ENCODE measurements at places on chromosomes 12 and 14.

- peak; percentile 45 for DNase-seq
These were observed 46.7 kb downstream of the WBP11 start for GRCh38 chr12:14756334-14757143.

DNA sequence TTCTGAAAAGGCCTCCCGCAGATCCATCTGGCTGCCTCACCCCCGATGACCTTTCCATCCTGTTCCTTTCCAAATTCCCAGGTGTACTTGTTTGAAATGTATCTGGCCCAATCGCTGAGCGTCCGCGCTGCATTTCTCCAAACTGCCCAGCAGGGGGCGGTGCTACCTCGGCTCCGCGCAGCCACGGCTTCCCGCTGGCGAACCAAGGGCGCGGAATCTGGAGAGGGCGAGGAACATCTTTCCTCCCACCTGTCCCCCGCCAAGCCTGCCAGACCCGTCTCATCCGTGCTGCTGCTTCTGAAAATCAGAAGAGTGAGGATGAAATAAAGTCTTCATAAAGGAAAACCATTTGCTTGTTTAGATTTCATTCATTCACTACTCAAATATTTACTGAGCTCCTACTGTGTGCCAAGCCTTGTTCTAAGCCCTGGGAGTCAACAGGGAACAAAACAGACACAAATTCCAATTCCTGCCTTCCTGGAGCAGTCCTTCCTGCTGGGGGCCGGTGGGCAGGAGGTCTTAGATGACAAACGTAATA lies 16.8 kb upstream of the MYL2 start:
- DNase-seq = peak; percentile 81

GRCh38 chr12:47017901-47018475 lies 61.4 kb upstream of the PCED1B start:
- no peak for DNase-seq

- DNase-seq = peak; percentile 89
These were observed 1.0 kb upstream of the DDX23 start for GRCh38 chr12:48852734-48853688.

- no peak for DNase-seq
These were observed 359.6 kb downstream of the BMP4 start for GRCh38 chr14:53596853-53597525.

- DNase-seq = no peak
These were observed 199.6 kb upstream of the TMEM260 start for GRCh38 chr14:56379956-56380355.

GRCh38 chr12:116538682-116539305 lies 20.4 kb upstream of the MAP1LC3B2 start:
- no peak for DNase-seq

DNA sequence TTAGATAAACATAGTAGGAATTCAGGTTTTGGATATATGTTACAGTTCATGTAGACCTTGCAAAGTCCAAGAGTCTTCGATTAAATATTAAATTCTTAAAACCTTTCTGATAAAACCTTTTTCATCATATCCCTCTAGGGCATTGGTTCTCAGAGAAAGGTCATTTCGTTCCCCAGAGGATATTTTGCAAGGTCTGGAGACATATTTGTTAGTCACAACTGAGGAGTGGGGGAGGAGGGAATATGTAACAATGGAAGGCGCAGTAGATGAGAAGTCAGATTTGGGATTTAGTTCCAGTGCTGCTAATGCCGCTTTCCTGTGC lies 5.3 kb downstream of the TMEM253 start:
- no peak for DNase-seq

DNA sequence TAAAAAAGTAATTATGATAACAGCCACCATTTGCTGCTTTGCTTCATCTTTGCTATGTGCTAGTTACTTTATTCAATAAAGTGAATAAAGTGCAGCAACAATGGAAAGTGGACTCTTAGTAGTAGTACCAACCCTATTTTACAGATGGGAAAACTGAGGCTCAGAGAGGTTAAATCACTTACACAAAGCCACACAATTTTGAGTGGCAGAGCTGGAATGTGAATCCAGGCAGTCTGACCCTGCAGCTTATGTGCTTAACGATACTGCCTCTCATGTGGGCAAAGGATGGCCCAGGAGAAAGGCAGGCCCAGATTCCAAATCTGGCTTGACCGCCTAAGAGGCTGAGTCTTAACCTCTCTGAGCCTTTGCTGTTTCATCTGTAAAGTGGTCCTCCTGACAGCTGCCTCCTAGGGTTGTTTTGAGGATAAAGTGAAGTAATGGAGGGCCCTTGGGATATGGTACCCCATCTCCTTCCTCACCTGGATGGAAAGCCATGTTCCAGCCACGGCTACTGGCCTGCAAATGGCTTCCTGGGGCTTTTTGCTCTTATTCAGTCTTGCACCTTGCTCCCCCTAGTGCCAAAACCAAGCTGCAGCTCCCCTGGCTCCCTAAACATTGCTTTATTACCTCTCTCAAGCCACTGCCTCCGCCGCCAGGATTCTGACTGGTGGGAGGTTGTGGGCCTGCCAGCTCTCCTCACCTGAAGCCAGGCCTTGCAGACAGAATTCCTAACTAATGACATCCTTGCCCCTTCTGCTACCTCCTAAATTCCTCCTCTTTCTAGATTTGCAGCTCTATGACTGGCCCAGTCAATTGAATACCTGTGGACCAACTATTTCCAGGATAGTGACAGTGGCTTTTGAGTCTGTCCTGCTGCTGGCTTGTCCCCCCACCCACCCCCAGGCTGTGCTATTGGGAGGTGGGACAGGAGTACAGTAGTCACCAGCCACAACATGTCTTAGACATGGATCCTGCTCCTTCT lies 283.3 kb upstream of the PWP1 start:
- DNase-seq = peak; percentile 60

- no peak for DNase-seq
These were observed 611.3 kb upstream of the TMEM132C start for GRCh38 chr12:127655691-127656090.

GRCh38 chr12:49790741-49791555 lies 37.3 kb downstream of the NCKAP5L start:
- no peak for DNase-seq

DNA sequence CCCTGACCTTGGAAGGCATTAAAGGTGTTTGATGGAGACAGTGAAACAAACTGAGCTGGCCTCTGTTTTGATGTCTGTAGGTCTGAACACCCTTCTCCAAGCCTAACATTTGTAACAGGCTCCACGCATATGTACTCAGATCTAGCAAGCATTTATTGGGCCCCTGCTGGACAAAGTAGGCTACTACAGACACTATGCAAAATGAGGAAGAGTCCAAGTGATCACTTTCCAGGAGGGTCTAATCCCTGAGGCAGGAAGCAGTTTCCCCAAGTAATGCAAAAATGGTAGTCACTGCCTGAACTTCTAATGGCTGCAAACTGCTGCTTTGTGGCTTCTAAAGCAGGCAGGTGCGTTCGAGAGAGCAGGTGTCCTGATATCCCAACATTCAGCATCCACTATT lies 405.8 kb downstream of the MED13L start:
- DNase-seq = peak; percentile 30

GRCh38 chr14:26389646-26390508 lies 208.0 kb downstream of the NOVA1 start:
- DNase-seq = no peak

- DNase-seq = no peak
These were observed 16.7 kb downstream of the PRH1 start for GRCh38 chr12:10867381-10867780.

- DNase-seq = no peak
These were observed 136.4 kb downstream of the ZFP36L1 start for GRCh38 chr14:68656452-68656851.

DNA sequence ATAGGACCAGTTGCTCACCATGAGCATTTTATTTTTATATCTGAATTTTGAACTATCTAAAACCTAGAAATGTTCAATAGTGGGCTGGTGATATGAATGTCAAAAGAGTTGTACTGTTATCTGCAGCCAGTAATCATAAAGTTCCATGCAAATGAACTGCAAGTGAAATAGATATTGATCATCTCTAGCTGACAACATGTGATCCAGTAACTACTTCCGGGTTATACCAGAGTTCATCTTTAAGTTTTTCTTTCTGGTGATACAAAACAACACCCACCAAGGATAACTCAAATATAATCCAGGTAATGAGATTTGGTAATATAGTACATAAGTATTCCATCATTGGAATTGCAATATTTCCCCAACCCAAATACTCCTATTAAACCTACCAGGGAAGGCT lies 4.1 kb downstream of the IL26 start:
- DNase-seq = no peak

- DNase-seq = no peak
These were observed 135.5 kb upstream of the CPM start for GRCh38 chr12:69068448-69068847.

- DNase-seq = no peak
These were observed 41.6 kb upstream of the CDK17 start for GRCh38 chr12:96441816-96442215.

DNA sequence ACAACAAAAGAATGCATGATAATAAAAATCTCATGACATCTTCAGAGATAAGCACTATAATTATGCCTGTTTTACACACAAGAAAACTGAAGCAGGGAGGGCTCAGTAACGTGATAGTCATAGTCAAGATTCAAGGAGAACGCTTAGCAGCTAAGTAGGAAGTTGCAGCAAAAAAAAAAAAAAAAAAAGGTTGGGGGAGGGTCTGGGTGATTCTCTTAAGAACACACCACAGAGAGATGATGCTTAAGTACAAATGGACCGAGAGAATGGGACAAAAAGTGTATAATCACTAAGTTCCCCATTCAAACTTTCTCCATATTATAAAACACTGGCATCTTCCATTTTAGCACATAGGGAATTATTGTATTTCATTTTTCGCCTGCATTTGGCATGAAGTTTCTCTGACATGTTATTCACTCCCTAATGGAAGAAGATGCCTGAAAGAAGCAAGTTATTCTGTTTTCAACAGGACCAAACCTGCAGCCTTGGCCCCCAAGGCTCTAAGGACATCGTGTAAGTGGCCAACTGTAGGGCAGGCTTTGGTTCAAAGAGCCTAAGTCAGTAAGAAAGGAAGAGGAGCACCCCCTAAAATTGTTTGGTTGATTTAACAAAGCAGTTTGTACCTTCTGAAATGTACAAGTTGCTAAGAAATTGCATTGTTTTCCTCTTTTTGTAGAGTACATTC lies 142.9 kb upstream of the TMPO start:
- DNase-seq = no peak

DNA sequence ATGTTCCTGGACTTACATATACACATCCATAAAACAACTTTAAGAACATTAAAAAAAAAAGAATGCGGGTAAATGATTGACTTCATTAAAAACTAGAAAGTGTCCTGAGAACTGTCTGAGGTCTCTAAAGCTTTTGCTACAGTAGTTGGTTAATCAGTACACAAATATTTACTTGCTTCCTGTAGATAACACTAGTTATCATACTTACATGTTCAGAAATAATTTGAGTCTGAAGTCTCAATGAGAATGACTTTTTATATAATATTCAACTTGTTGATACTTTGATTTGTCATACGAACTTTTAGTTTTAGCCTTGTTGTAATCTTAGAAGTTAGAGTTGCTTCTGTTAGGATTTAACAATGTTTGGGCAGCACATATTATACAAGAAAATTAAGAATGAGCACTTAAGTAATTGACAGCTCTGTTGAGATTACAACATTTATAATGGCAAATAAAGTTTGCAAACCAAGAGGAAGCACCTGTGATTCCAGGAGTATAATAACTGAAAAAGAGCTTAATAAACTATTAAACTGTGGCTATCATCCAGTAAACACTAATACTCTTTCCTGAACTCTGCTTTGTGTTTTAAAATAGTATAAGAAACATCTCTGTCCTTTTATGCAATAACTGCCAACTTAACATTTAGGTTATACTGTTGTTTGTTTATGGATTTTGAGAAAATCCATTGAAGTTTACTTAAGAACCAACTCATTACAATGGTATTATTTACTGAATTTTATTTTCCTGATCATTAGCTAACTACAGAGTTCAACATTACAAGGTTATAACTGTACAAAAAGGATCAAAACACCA lies 131.7 kb downstream of the MIPOL1 start:
- DNase-seq = no peak

- no peak for DNase-seq
These were observed 1.7 kb downstream of the EVL start for GRCh38 chr14:100066962-100067361.

GRCh38 chr12:120914794-120915193 lies 10.6 kb upstream of the SPPL3 start:
- no peak for DNase-seq

DNA sequence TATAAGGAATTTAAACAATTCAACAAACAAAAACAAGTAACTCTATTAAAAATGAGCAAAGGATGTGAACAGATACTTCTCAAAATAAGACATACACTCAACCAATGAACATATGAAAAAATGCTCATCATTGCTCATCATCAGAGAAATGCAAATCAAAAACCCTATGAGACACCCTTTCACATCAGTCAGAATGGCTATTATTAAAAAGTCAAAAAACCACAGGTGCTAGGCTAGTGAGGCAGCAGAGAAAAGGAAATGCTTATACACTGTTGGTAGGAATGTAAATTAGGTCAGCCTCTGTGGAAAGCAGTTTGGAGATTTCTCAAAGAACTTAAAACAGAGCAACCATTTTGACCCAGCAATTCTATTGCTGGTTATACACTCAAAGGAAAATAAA lies 52.0 kb downstream of the NAV3 start:
- DNase-seq = no peak

- peak; percentile 36 for DNase-seq
These were observed 381.5 kb upstream of the STXBP6 start for GRCh38 chr14:25431211-25432076.

DNA sequence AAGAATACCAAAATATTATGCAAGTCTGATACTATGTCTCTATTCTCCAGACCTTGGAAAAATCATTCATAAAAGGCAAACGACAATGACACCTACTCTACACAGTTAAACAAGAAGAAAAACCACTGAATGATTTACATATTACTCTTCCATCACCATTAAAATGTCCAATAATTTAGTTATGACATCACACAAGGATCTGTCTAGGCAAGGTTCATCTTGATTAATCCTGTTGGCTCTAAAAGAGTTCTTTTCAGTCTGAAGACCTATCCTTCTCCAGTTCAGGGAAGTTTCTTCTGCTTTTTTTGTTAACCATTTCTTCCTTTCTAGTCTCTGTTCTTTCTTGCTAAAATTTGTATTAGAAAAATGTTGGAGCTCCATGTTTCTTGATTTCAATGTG lies 64.0 kb downstream of the OSBPL8 start:
- DNase-seq = no peak

GRCh38 chr12:29816874-29817725 lies 33.4 kb upstream of the TMTC1 start:
- no peak for DNase-seq

GRCh38 chr12:132471011-132471857 lies 18.7 kb upstream of the FBRSL1 start:
- no peak for DNase-seq

- DNase-seq = no peak
These were observed 315.3 kb downstream of the DIO2 start for GRCh38 chr14:79896009-79896408.

GRCh38 chr14:20904393-20905029 lies 13.3 kb downstream of the RNASE3 start:
- peak; percentile 6 for DNase-seq

GRCh38 chr12:2580821-2581220 lies 213.9 kb upstream of the FKBP4 start:
- no peak for DNase-seq

- DNase-seq = no peak
These were observed 53.2 kb downstream of the SMOC1 start for GRCh38 chr14:69932391-69932790.
